Naive thymus-derived CD8-positive, alpha-beta T cell (primary cell): ENCODE measurements at places on chromosomes 2 and 18.

- DNase-seq = no peak
Measured at GRCh38 chr2:3864943-3865865, 161.8 kb downstream of the DCDC2C start.

GRCh38 chr2:222598611-222599010, 57.3 kb downstream of the FARSB start:
- DNase-seq = no peak

DNA sequence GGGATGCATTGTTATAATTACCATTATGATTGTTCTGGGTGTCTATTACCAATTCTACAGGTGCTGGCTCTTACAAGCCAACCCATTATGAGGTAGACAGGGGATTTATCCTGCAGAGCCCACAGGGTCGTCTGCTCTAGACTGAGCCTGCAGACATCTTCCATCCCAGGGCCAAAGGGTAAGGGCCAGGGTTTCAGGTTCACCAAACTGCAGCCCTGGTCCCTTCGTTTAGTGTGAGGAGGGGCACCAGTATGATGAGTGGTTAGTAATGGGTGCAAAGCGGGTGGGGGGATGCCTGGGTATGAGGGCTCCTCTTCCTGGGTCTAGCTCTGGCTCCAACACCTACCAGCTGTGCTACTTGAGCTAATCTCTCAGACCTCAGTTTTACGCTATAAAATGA, 1.2 kb upstream of the ARID5A start:
- no peak for DNase-seq

GRCh38 chr2:176763851-176764404, 448.7 kb upstream of the HNRNPA3 start:
- DNase-seq = no peak

DNA sequence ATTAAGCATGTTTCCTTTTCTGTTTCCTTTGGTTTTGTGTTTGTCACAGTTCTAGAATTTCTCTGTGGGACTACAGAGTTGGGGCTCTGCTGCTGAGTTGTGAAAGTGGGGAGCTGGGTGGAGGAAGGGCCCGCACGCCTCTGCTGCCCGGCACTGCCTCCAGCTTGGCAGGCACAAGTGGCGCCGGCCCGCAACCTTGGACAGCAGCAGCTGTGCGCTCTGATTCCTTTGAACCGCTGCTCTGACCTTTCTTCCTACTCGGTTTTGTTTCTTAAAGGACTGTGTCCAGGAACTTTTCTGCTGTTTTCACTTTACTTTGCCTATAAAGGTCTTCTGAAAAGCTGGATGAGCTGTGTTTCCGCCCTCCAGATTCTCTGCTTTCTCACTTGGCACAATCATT, 137.6 kb upstream of the ALPP start:
- no peak for DNase-seq

DNA sequence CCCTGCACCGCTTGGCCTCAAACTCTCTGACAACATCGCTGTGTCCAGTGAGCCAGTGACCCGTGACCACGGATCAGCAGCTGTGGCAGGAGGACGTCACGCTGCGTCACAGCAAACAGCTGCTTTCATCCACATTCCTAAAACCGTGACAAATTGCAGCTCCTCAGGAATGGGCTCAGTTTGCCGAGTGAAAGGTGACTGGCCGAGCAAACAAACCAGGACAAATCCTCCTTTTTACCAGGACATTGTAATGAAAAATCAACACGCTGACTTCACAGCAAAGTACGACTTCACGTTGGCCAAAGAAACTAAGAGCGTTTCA, 57.6 kb downstream of the PXDN start:
- no peak for DNase-seq

GRCh38 chr2:111200333-111200881, 79.7 kb downstream of the BCL2L11 start:
- DNase-seq = no peak

GRCh38 chr2:85597241-85597640, 1.7 kb downstream of the RNF181 start:
- DNase-seq = no peak

DNA sequence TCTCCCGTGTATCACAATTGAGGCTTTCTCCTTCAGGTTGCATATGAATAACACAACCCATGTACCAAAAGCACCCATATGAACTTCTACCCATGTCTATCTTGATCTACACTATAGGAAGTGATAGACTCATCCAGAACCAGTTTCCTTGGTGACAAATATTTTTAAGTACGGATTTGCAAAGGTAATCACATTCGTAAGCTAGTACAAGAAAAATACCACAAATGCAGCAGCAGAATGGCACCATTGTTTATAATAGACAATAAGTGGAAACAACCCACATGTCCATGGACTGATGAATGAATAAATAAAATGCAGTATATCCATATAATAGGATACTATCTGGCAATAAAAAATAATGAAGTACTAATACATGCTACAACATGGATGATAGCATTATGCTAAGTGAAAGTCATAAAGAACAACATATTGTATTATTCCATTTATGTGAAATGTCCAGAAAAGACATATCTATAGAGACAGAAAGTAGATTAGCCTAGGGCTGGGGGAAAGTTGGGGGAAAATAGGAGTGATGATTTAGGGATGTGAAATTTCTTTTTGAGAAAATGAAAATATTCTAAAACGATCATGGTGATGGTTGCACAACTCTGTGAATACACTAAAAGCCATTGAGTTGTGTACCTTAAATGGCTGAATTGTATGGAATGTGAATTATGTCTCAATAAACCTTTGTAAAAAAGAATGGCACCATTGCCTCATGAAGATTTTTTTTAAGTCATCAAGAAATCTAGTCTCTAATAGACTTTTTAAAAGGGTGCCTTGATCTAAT, 3.4 kb upstream of the CCDC88A start:
- DNase-seq = no peak

DNA sequence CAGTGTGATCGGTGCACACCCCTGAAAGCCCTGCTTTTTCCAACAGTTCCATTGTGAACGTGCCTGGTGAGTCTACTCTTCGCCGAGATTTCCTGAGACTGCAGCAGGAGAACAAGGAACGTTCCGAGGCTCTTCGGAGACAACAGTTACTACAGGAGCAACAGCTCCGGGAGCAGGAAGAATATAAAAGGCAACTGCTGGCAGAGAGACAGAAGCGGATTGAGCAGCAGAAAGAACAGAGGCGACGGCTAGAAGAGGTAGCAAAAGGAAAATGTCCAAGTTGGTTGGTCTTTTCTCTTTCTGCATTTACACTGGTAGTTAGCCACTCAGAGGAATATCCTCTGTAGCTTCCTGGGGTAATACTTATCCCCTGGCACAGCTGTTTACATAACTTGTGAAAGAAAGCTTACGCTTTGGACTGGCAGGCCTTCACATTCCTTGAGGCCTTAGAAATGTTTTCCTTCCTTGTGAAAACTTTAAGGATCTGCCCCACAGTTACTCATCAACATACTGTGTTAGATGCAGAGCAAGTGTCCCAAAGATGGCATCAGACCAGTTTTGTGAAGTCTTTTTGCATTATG, 146.6 kb downstream of the MAP4K4 start:
- no peak for DNase-seq

GRCh38 chr18:63155169-63155852, 164.3 kb downstream of the BCL2 start:
- DNase-seq = peak; percentile 73

GRCh38 chr2:131673400-131674173, 145.9 kb downstream of the CCDC74A start:
- DNase-seq = peak; percentile 45

- no peak for DNase-seq
Measured at GRCh38 chr2:128425731-128426620, 107.3 kb upstream of the HS6ST1 start.

DNA sequence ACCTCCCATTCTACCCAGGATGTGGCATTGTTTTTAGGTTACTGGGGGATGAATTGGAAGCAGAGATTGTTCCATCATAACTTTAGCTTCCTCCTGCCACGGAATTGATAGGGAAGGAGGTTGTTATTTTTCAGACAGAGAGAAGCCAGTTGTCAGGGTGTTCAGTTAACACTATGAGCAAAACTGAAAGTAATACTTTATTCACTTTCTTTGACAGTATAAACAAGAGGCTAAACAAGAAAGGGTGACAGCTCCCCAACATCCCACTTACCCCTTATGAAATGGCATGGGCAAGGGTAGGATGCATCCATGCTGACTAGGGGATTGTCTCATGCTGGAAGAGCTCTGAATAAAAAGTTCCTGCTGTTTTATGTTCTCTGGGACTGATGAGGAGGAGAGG, 36.4 kb upstream of the GAREM1 start:
- no peak for DNase-seq

DNA sequence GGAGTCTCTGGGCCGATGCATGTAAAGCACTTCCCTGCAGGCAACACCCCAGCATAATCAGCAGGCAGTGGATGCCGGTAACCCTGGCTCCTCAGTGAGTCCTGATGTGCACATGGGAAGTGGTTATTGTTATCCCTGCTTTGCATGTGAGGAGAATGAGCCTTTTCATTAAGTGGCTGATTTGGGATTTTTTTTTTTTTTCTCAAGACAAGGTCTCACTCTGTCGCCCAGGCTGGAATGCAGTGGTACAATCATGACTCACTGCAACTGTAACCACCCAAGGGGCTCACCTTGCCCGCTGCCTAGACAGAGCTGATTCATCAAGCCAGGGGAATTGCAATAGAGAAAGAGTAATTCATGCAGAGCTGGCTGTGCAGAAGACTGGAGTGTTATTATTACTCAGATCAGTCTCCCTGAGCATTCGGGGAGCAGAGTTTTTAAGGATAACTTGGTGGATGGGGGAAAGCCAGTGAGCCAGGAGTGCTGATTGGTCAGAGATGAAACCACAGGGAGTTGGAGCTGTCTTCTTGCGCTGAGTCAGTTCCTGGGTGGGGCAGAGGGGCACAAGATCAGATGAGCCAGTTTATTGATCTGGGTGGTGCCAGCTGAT, 95.4 kb downstream of the SOCS6 start:
- DNase-seq = no peak

GRCh38 chr2:175853616-175853890, 148.5 kb downstream of the LNPK start:
- DNase-seq = no peak
